ENCODE measurements at places on chromosomes 11 and 22.

DNA sequence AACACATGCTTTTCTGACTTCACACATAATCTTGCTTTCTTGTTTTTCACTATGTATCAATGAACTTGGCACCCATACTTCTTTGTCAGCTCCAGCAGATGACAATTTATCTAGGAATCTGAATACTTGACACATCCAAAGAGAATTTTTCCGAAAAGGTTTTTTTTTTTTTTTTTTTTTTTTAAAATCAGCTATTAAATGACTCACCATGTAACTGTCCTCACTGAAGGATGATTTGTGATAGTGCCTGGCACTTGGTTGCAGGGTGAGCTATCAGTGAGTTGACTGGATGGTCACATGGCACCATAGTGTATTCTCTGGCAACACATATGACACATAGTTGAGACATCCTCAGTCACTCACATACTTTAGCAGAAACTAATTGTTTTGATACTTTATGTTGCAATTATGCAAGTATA is 133.4 kb upstream of the E2F8 start:
- no peak for DNase-seq

- no peak for DNase-seq
Observed at GRCh38 chr11:115129473-115130289, 374.5 kb downstream of the CADM1 start.

- no peak for DNase-seq
Observed at GRCh38 chr11:76688146-76688545, 17.6 kb upstream of the LRRC32 start.

DNA sequence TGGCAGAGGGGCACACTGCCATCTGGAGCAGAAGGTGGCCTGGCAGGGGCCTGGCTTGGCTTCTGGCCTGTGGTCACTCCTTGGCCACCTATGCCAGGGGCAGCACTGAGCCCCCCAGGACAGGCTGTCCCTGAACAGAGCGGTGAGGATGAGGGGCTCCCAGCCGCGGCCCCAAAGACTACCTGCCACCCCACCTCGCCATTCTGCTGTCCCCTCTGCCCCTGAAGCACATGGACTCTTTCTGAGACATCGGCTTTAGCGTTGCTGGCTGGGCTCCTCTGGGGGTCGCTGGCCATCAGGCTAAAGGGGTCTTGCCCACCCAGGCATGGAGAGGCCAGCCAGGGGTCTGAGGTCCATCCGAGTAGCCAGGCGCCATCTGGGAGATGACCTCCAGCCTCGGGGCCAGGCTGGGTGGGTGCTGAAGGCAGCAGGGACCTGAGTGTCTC is 87.8 kb downstream of the WNT7B start:
- no peak for DNase-seq

DNA sequence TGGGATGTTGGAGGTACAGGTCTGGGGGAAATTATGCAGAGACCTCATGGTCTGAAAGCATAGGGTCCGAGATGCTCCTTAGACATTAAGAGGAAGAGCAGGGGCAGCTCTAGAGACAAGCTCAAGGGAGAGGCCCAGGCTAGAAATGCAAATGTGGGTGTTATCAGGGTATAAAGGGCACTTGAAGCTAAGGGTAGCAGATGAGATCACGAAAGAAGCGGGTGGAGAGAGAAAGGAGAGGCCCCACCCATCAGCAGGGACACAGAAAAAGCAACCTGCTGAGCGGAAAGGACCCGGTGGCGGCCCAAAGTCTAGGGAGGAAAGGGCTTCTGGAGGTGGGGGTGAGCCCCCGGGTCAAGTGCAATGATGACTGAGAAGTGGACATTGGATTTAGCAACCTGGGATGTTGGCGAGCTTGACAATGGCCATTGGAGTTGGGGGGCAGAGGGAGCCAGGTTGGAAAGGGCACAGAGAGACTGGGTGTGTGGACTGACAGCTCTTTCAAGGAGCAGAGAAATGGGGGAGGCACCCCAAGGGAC is 8.9 kb downstream of the TMPRSS6 start:
- DNase-seq = no peak

GRCh38 chr11:125933030-125933813 is 12.6 kb upstream of the VSIG10L2 start:
- DNase-seq = no peak

All from activated B cell treated with CpG ODN at 0.5 μM for 24 hours (primary cell).